ENCODE measurements at places on chromosomes 12 and 14. TPM values are rescaled to one million over a fixed set of nuclear protein-coding genes. Genes with fewer than 3 reads are reported as not detected.

Gene SDR9C7
- total RNA-seq: not detected

Gene TMEM229B
- 7.1 TPM for total RNA-seq

Gene P2RX7
- total RNA-seq: 4.6 TPM

Gene C14orf119
- total RNA-seq: 3.9 TPM

Gene AGAP2
- 21.2 TPM for total RNA-seq

Gene SCN8A
- total RNA-seq: 0.14 TPM

Gene MLF2
- 121 TPM for total RNA-seq

Gene CCDC59
- total RNA-seq: 204 TPM

Gene FOXN4
- total RNA-seq: not detected

Gene TMEM30B
- 8.9 TPM for total RNA-seq

Gene GPD1
- total RNA-seq: 0.41 TPM

Gene ZNF891
- total RNA-seq: 4.5 TPM

Gene TMTC1
- total RNA-seq: not detected

Gene FAM90A1
- total RNA-seq: 0.30 TPM

Gene CIROP
- not detected for total RNA-seq

Gene COL2A1
- total RNA-seq: not detected

Gene MAP3K9
- total RNA-seq: 6.3 TPM

Gene TSPAN11
- total RNA-seq: not detected

Gene TAS2R7
- not detected for total RNA-seq

Gene NGB
- not detected for total RNA-seq

Gene PTPN21
- not detected for total RNA-seq

Gene SPTB
- total RNA-seq: 0.08 TPM

Gene POLE2
- 1.2 TPM for total RNA-seq

Gene MANSC4
- total RNA-seq: not detected

Gene NOS1
- not detected for total RNA-seq

Gene EPYC
- not detected for total RNA-seq

Gene GEMIN2
- 14.6 TPM for total RNA-seq

Gene SYT1
- not detected for total RNA-seq

Gene FAIM2
- total RNA-seq: not detected

Gene CABP1
- not detected for total RNA-seq

Gene GPR137C
- total RNA-seq: 0.08 TPM

Gene KRT3
- not detected for total RNA-seq

Gene SDSL
- total RNA-seq: 0.47 TPM

Gene PRH2
- not detected for total RNA-seq

Gene FZD10
- not detected for total RNA-seq
